ENCODE measurements at places on chromosomes 16 and 17.

- no peak for DNase-seq
These were observed 8.6 kb upstream of the MMP15 start for GRCh38 chr16:58016840-58017446.

DNA sequence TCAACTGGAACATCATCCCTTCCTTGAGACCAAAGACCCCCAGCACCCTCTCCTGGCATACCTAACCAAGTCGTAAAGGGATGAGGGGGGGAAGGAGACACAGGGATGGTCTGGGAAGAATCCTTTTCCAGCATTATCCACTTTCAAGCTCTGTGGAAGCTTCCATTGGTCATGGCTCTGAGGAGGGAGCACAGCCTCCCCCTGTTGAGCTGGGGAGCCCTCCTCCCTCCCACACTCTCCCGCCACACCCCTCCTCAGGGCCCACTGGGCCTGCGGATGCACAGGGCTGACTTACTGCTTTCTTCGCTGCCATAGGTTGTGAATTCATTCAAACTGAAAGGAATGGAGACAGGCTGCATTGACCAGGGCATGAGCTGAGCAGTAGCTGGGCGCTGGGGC lies 12.4 kb downstream of the CSF3 start:
- DNase-seq = no peak

- DNase-seq = no peak
These were observed 62.4 kb upstream of the AKTIP start for GRCh38 chr16:53565296-53565863.

GRCh38 chr16:83187405-83187804 lies 560.6 kb downstream of the CDH13 start:
- peak; percentile 42 for DNase-seq

- no peak for DNase-seq
These were observed 9.4 kb downstream of the GJC1 start for GRCh38 chr17:44820631-44821212.

DNA sequence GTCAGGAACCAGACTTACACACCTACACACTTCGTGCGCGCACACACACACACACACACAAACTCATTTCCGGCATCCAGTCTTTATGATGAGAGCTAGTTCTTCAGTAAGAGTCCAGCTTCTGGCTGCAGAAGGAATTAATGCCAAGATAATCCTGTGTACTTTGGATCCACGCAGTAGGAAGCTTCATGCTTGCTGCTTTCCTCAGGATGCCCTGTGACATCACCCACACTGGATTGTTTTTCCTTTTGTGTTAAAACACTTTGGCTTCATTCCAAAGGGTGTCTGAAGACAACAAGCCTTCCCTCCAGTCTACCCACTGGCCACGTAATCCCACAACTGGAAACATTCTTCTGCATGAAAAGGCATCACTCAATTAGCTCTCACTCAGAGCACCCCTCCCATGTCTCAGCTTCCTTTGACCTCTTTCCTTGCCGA lies 35.4 kb downstream of the KCNJ16 start:
- DNase-seq = no peak

DNA sequence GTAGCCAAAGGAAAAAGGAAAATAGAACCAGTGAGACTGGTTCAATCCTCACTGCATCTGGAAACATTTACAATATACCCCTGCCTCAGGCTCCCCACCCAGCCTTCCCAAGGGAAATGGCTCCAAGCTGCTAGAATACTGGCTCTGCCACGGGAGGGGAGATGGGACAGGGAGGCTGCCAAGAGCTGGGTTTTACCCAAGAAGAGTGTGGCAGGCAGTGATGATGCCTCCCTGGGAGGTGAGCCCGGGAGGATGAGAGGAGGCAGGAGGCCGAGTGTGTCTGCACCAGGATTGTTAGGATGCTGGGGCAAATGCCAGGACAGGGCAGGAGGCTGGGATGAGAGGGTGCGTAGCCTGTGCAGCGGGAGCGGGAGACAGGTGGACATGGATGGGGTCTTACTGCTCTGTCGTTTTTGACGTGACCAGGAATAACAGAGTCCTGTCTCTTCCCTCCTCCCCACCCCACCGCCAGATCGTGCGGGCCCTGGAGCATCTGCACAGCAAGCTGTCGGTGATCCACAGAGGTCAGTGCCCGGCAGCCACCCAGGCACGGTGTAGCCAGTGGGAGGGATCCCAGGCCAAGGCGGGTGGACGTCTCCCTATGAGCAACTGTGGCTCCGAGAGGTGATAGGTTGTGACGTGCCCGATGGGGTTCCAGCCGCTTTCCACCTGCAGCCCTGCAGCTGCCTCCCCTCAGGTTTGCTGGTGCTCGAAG lies 18.4 kb downstream of the MAP2K3 start:
- no peak for DNase-seq

DNA sequence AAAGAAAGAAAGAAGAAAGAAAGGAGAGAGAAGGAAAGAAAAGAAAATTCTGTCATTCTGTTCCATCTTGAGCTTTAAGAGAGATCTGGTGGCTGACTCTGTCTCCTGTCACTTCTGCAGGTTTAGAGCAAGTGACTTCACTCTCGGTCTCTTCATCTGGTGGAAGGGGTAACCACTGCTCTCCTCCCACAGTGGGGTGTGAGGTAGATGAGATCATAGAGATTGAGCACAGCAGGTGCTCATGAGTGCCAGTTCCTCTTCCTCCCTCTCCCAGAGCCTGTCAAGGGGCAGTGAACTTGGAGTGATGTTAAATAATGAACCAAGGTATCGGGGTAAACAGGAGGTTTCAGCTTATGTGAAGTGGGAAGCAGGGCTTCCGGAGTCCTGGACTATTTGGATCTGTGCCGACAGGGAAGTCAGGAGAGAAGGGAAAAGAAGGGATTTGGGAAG lies 47.7 kb downstream of the BEAN1 start:
- DNase-seq = peak; percentile 43

DNA sequence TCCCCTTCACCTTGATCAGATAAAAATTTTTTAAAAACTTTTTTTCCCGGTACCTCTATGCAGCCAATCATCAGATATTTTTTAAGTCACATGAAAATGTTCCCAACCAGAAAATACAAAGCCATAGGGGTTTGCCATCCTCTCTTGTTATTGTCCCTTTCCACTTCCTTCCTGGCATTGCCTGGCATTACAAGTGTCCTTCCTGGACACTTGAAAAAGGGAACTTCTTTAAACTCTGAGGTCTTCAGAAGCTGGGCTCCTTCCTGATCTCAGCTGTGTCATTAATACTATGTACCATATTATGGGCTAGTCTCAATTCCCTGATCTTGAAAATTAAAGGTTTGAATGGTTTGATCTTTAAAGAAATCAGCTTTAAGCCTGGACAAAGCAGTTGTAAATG lies 64.9 kb downstream of the TEX14 start:
- DNase-seq = peak; percentile 86

DNA sequence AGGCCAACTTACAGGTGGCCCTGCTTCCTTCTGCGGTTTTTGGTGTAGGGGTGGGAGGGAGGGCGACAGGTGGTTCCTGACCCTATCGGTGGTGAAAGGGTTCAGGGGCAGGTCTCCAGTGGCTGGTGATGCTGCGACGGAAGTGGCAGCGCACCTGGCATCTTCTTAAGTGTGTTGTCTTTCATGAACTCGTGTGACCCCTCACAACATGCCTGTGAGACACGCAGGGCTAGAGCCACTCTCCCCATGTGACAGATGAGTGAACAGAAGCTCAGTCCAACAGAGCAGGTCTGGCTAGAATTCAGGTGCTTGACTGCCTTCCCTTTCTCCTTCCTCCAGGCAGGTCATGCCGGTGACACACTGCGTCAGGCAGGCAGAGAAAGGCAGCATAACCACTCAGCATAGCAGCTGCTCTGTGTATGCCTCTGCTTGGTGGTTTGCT lies 8.0 kb downstream of the TNFAIP1 start:
- DNase-seq = no peak

DNA sequence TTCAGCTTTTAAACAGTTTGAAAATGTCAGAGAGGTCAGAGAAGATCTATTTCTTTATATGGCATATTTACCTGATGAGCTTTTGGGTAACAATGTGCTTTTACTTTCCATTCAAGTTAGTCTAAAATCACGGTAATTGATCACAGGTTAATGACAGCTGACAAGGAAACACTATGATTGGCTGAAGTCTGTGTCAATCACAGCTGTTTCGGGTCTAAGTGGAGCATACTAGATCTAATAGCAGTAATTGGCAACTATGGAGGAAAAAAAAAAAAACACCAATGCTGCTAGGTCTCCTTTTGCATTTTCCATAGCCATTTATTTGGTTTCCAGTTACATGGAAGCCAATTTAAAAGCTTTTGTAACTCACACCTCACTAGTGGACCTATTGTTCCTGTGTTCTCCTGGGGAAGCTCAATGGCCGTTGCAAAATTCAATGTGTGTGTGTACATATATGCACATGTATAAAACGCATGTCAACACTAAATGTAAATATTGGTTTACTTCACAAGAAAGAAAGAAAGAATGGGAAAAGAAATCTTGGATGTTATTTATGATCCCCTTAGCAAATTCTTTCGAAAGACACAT lies 568.3 kb upstream of the ZFHX3 start:
- no peak for DNase-seq
